ENCODE measurements at places on chromosomes 3 and 15. TPM values are rescaled to one million over a fixed set of nuclear protein-coding genes. Genes with fewer than 3 reads are reported as not detected.

GRCh38 chr15:74227968-74228722, 8.0 kb upstream of the CCDC33 start:
- DNase-seq, result no peak

DNA sequence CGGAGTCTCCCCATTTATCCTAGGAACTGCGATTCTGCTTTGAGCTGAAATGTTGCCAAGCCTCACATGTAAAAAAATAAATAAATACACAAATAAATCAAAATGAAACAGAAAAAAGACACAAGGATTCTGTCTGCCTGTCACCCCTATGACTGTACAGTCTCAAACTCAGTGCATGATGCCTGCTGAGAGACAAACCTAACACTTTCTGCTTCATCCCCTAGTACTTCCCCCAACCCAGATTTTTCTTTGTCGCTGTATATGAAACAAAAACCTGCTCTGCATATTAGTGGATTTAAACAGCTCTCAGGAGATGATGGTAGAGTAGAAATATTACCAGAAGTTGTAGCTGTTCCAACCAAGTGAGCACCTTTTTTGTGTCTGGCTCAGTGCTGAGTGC, 530.7 kb upstream of the CFAP20DC start:
- DNase-seq, result no peak

DNA sequence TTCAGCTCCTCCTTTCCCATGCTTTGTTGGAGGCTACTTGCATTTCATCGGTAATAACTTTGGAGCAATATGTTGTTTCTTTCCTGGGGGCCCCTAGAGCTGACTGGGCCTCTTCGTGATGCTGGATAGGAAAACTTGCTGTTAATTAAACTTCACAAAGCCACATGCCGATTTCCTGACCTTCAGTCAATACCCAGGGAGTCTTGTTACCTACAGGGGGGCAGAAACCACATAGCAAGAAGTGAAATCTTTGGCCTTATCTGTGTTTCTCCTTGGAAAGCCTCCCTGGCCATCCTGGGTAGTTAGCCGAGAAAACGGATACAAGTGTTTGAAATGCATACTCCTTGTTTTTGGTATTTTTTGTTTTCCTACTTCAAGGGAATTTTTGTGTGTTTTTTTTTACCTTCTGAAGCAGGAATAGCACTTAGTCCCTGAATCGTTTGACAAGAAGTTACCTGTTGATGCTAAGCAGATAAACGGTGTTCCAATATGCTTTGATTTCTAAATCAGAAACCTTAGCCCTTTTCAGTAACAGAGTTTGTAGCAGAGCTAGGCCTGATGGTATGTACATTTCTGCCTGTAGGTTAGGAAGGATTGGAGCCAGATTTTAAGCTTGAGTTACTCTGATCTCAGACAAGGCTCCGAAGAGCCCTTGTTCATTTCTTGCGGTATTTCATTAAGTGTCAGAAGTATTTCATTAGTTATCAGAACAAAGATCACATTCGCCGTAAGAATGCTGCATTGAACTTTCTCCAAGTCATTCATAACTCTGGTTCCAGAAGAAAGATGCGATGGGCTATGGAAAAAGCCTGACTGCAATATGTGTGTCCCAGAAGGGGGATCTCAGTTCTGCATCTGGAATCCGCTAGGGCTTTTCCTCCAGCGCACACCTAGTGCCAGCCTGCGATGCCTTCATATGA, 111.5 kb downstream of the THSD4 start:
- no peak for DNase-seq

- DNase-seq, result no peak
Measured at GRCh38 chr15:29825227-29825626, 3.0 kb upstream of the TJP1 start.

DNA sequence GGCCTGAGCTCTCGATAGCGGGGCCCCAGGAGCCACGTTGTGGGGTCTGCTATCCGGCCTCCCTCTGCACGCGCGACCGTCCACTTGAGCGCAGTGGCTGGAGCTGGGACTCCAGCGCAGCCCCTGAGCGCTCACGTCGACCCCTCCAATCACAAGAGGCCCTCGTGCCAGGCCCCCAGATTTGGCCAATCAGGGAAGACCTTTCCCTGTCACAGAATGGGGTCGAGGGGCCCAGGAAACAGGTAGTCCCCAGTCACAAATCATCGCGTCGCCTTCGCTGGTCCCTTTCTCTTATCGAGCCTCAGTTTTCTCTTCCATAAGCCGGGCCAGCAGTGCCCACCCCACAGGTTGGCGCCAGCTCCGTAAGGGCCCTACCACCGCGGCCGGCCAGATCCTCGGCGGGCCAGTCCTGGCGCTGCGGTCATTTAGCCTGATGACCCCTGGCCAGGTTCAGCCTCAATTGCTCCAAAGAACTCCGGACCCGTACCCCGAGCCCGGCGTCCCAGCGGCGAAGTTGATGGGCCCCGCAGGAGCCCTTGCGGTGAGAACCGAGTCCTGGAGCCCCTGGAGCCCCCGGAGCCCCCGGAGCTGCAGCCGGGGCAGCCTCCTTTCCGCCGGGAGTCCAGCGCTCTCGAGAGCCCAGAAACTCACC, 435 bp downstream of the ALDH1L1 start:
- no peak for DNase-seq

- no peak for DNase-seq
Measured at GRCh38 chr15:99037646-99038045, 30.1 kb upstream of the PGPEP1L start.

DNA sequence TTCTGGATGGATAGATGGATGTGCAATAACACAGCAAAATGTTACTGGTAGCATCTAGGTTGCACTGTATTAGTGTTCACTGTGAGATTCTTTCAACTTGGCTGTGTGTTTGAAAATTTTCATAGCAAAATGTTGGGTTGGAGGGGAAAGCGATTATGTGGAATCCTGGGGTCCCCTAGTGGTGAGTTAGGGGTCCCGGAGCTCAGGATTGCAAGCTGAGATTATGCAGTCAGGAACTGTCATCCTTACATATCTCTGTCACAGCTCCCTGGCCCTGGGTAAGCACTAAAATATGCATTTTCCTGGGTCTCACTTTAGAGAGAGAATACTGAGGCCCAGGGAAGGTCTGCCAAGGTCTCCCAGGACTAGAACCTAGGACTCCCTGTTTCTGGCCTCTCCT, 77.2 kb downstream of the CEMIP start:
- no peak for DNase-seq

LSAMP gene
- 24.6 TPM for total RNA-seq

Data from upper lobe of right lung (tissue), 1 donor.